ENCODE measurements at places on chromosomes 13 and 19.

DNA sequence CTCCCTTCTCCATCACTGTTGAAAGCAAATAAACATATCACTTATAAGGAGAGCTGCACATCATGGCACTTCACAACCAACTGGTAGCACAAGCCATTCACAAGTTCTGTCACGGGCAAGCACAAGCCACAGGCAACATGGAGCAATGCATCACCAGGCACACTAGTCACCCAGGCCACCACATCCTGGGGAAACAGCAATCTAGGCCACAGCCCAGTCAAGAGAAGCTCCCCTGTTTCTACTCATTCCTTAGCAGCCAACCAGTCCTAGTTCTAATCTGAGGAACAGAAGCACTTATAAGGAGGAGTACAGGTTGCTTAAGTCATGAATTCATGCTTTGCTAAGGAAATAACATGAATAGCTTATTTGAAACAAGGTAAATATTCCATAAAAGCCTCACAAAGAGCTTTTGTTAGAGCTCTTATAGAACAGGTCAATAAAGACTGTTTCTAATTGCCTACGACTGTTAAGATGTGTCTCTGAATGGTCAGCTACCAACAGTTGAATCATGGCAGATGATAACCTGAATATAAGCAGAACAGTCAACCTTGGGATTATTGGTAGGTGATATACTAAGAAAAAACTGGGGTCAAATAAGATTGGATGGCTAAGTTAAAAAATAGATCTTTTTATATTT is 169.0 kb downstream of the TBC1D4 start:
- DNase-seq, result no peak

- DNase-seq, result no peak
Observed at GRCh38 chr13:96762876-96763275, 231.4 kb downstream of the OXGR1 start.

GRCh38 chr13:49421391-49421790 is 22.5 kb downstream of the CAB39L start:
- no peak for DNase-seq

DNA sequence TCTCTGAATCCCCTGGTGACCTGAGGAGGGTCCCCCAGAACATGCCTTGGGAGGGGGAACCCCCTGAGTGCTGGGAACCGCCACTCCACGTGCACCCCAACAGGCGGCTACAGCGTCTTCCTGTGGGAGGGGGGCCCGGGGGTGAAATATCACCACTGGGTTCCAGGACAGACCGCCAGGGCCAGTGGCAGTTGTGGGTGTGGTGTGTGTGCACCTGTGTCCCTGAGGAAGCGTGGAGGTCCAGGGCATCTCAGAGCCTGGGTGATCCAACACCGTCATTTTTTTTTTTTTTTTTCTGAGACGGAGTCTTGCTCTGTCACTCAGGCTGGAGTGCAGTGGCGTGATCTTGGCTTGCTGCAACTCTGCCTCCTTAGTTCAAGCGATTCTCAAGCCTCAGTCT is 4.2 kb downstream of the ADGRE5 start:
- no peak for DNase-seq

DNA sequence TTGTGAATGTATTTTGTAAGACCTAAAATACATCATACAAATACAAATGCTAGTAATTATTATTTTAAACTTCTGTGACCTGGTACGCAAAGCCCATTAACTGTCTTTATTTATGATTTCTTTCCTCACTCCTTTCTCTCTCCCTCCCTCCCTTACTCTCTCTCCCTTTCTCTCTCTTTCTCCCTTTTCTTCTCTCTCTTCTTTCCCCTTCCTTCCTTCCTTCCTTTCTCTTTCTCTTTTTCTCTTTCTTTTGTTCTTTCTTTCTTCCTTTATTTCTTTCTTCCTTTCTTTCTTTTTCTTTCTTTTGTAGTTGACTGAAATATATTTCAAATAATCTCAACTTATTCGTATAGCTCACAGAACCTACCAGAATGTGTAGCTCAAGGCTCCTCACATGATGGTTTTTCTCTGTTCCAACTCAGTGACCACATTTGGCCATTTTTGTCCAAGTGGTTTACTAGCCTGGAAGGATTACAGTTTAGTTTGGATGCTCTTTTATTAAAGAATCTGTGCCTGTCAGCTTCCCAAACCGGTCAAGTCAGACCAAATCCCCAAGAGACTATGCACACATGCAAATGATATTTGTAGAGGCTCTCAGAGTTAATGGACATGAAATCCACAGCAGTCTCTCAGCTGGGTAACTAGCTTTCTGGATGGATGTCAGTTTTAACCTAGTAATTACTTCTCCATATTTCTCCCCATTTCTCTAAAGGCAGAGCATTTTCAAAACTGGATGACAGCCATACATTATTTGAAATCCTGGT is 71.7 kb downstream of the POSTN start:
- DNase-seq, result no peak

- DNase-seq, result no peak
Observed at GRCh38 chr13:109779876-109780510, 6.4 kb downstream of the IRS2 start.

DNA sequence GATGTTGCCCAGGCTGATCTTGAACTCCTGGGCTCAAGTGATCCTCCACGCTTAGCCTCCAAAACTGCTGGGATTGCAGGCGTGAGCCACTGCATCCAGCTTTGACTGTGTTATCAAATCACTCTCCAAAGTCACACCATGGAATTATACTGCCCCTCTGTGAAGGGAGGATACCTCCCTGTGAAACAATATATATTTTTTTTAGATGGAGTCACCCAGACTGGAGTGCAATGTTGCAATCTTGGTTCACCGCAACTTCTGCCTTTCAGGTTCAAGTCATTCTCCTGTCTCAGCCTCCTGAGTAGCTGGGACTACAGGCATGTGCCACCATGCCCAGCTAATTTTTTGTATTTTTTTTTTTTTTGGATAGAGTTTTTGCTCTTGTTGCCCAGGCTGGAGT is 7.7 kb downstream of the TYK2 start:
- DNase-seq, result no peak

- DNase-seq, result no peak
Observed at GRCh38 chr19:21482863-21483276, 22.5 kb upstream of the ZNF429 start.

DNA sequence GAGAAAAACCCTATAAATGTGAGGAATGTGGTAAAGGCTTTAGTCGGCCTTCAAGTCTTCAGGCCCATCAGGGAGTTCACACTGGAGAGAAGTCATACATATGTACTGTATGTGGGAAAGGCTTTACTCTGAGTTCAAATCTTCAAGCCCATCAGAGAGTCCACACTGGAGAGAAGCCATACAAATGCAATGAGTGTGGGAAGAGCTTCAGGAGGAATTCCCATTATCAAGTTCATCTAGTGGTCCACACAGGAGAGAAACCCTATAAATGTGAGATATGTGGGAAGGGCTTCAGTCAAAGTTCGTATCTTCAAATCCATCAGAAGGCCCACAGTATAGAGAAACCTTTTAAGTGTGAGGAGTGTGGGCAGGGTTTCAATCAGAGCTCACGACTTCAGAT is 11.7 kb downstream of the ZNF226 start:
- no peak for DNase-seq

DNA sequence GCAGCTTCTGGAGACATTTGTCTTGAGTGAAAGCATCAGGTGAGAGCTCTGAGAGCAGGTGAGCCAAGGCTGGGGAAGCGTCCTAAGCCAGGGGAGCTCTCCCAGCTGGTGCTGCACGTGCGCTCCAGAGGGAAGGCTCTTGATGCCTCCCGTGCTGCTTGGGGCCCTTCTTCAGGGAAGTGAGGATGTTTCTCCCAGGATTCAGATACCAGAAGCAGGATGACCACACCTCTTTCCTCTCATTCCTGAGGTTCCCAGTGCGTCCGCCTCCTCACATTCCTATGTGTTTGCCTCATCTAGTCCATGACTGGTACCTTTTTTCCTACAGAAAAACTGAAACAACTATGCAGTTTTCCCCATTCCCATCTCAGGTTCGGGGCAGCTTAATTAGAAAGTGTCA is 231.0 kb upstream of the IRS2 start:
- DNase-seq, result peak; percentile 72

- DNase-seq, result no peak
Observed at GRCh38 chr19:1258707-1259205, 10.4 kb downstream of the MIDN start.

- DNase-seq, result peak; percentile 87
Observed at GRCh38 chr19:15297416-15298224, 34.7 kb downstream of the BRD4 start.

DNA sequence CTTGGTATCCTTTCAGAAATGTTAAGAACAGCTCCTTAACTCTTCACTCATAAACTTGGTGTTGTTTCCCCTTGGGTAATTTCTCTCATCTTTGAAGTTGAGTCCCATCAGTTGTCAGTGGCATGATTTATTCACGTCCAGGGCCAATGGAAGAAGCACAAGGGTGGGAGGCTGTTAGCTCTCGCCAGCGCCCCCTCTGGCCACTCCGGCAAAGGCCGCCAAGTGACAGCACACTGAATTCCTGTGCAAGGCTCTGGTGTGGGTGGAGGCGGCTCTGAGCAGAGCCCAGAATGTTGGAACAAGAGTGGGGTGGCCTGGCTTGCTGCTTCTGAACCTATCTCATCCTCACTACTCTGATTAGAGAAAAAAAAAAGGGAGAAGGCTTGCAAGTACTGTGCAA is 13.1 kb upstream of the MEDAG start:
- DNase-seq, result no peak

- DNase-seq, result no peak
Observed at GRCh38 chr19:53102756-53103233, 427 bp downstream of the ZNF160 start.

DNA sequence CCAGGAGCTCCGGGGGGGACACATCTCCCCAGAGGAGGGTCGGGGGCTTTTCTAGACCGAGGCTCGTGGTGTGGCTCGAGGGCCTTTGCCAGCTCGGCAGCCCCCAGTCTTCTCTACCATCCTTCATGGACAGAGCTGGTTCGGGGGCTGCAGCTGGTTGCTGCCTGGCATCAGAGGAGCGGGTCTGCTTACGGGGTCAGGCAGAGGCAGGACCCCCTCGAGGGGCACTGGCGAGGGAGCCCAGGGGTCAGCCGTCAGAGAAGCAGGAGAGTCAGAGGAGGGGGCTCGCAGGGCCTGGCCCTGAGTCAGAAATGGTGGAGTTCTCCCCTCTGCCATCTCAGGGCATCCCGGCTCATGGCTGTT is 123.5 kb downstream of the KDM4B start:
- no peak for DNase-seq

DNA sequence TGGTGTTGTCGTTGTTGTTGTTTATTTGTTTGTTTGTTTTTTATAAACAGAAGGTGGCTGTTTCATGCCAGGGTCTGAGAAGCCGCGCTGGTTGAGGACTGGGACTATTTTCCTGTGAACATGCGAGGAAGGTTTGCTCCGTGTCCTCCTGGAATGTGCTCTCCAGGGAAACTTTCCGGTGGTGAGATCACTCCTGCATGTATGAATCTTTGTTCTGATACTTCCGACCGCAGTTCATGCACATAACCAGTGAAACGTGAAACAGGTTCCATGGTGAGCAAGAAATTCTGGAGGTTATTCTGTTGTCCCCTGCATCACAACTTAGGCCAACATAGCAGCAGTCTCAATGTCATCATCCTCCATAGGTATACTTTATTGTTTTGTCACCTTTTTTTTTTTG is 187.6 kb upstream of the ARGLU1 start:
- DNase-seq, result no peak

- no peak for DNase-seq
Observed at GRCh38 chr13:100986571-100986970, 312.0 kb upstream of the TMTC4 start.

DNA sequence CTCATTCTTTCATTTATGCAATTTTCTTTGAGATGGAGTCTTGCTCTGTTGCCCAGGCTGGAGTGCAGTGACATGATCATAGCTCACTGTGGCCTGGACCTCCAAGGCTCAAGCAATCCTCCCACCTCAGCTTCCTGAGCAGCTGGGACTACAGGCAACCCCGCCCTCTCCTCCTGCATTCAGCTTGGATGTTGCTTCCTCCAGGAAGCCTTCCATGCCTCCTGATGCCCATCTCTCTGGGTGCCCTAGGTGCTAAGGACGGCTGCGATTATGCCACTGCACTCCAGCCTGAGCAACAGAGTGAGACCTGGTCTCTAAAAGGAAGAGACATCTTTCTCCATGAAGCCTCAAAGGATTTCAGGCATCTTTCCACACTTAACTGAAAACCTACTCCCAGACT is 161.8 kb downstream of the PTPRS start:
- DNase-seq, result no peak

GRCh38 chr19:2214251-2214650 is 21.9 kb downstream of the PLEKHJ1 start:
- DNase-seq, result no peak

DNA sequence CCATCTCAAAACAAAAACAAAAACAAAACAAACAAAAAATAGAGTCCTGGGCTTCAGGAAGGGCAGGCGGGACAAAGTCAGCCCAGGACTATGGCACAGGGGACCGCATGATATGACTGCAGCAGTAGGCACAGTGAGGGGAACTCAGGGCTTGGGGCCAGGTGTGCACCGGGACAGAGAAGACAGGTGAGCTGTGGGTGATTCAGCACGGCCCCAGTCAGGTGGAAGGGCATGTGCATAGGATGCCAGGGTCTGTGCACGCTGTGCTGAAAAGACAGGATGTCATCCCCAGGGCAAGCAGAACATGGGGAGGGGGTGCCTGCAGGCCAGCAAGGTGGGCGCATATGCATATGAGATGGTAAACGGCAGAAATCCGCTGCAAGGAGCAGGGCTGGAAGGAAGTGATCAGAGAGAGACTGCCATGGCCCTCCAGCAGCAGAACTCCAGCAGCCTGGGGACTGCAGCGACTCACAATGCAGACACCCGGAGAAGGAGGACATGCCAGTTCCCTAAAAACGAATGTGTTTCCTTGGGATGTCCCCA is 15.0 kb downstream of the EPS15L1 start:
- no peak for DNase-seq

- DNase-seq, result no peak
Observed at GRCh38 chr19:10603084-10603872, 16.2 kb upstream of the AP1M2 start.

DNA sequence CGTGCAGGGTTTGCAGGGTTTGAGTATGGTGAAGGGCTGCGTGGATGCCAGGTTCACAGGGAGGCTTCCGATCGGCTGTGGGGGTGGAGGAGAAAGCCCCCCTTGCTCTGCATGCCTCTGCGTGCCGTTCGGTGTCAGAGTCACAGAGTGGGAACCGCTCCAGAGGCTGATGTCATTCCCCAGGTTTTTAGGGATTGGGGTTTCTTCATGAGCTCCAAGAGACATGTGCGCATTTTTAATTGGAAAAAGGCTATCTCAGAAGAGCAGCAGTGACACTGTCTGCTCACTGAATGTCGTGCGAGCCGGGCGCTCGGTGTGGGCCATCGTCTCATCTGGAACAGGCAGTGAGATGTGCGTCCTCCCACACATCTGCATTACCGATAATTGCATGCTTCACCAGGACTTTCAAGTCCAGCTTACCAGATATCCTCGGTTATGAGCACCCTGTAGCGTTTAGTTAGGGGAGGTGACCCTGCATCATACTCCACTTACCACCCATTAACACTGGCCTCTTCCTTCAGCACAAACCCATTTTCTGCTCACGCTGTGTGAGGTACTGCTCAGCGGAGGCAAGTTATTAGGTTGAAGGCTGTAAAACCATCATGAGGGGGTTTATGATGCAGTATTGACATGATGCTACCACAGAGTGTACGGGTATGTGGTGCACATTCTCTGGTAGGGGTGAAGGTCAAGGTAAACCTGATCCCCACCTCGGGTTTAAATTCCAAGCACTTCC is 1.7 kb downstream of the MCF2L start:
- DNase-seq, result no peak

- DNase-seq, result no peak
Observed at GRCh38 chr19:31113293-31113692, 235.9 kb downstream of the TSHZ3 start.

- no peak for DNase-seq
Observed at GRCh38 chr13:95267662-95268342, 33.4 kb downstream of the ABCC4 start.

Measured in foreskin melanocyte (primary cell).